BJ (cell line): ENCODE measurements at places on chromosomes 12 and 14.

- no peak for DNase-seq
Observed at GRCh38 chr12:54239620-54240019, 40.3 kb downstream of the CBX5 start.

GRCh38 chr14:34135492-34135891 is 184.6 kb upstream of the EGLN3 start:
- DNase-seq, result no peak

- no peak for DNase-seq
Observed at GRCh38 chr12:49627752-49628360, 4.5 kb downstream of the PRPF40B start.

DNA sequence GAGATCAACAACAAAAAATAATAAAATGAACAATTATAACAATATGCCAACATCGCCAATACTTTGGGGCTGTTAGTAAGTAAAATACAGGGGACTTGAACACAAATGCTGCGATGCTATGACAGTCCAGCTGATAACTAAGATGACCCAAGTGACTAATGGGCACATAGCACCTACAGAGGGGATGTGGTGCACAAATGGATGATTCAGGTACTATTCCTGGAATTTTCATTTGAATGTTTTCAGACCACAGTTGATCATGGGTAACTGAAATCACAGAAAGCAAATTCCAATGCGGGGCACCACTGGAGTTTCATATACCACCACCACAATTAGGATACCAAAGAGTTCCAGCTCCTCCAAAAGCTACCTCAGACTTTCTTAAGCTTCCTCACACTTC is 82.9 kb downstream of the RCOR1 start:
- no peak for DNase-seq

DNA sequence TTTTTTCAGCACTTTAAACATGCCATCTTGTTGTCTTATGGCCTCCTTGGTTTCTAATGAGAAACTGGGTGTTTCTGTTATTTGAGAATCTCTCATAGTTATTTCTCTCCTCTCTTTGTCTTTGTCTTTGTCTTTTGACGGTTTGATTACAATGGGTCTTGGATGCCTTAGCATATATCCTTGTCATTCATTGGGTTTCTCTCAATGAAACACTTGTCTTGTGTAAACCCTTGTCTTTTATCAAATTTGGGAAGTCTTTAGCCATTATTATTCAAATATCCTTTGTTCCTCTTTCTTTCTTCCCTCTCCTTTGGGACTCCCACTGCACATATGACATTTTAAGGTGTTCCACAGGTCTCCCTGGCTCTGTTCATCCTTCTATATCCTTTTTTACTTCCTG is 373.5 kb upstream of the TBX3 start:
- no peak for DNase-seq

GRCh38 chr12:3315201-3315661 is 175.8 kb upstream of the PRMT8 start:
- DNase-seq, result peak; percentile 50

- DNase-seq, result no peak
Observed at GRCh38 chr12:26118308-26118707, 6.5 kb downstream of the BHLHE41 start.

GRCh38 chr12:85393606-85394005 is 113.6 kb downstream of the ALX1 start:
- no peak for DNase-seq

DNA sequence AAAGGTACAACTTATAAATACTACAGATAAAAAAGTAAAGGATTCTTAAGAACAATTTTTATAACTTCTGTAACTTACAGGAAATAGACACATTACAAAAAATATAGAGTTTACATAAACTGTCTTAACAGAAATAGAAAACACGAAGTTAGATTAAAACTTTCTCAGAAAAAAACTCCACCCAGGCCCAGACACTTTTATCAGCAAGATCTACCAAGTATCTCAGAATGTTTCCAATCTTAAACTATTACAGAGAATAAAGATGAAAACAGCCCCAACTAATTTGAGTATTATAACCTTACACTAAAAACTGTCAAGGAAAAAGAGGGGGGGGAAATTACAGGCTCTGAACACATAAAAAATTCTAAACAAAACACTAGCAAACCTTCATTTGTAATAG is 8.2 kb downstream of the ZFC3H1 start:
- DNase-seq, result no peak

DNA sequence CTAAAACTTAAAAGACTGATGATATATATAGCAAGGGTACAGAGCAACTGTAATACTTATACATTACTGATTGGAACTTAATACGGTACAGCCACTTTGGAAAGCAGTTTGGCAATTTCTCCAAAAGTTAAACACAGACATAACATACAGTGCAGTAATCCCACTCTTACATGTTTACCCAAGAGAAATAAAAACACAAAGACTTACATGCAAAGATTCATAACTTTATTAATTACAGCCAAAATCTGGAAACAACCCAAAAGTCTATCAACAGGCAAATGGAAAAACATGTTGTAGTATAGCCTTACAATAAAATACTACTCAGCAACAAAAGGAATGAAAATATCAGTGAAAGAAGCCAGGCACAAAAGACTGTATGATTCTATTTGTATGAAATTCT is 84.6 kb downstream of the GARIN6 start:
- no peak for DNase-seq

GRCh38 chr14:96351986-96352385 is 11.2 kb downstream of the ATG2B start:
- DNase-seq, result no peak

DNA sequence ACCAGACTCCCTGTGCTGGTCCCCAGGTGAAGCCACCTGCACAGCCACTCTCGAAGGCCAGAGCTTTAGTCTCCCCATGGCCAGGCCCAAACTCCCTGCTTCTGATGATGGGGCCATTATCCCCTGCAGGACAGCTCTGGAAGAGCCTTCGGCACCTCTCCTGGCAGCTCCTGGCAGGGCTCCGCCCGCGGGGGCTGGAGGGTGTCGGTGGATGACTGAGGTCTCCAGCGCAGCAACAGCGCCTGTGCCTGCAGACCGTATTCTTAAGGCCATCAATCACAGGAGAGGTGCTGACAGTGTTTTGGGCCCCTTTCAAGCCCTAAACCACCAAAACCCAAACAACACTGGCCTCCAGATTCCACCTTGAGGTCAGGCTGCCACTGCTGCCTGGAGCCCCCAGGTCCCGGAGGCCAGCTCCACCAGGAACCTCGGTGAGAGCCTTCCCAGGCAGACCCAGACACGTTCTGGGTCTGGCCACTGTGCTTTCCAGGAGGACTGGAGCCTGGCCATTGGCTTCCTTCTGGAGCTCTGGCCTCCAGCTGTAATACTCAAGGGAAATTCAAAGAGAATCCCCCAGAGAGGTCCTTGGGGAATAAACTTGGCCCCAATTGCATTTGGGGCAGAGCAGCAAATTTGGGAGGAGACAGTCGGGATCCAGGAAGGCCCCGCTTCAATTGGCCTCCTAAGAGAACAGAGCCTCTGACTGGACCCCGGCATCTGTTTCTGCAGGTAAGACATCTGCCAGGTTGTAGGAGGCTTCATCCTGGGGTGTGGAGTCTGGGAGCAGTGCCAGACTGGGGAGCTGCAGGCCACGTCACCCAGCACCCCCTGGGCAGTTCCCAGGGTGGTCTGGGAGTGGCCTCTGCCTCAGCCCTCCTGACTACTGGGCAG is 210.6 kb upstream of the RTL1 start:
- no peak for DNase-seq

GRCh38 chr14:36784541-36784940 is 122.9 kb downstream of the PAX9 start:
- DNase-seq, result no peak

DNA sequence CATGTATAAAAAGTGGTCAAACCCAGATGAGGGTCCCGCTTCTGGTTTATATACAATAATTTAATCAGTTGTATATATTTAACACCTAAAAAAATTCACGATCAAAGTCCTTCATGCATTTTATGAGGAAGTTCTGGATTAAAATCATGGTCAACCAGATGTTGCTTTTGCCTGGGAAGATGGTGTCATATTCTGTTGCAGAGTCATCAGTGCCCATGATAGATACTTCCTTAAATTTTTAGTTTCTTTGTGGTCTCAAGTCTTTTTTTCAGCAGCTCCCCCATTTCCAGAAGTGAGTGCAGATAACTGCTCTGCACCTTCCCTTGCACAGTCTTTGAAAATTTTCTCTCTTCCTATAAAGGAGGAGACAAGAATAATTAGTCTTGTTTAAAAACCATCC is 16.1 kb downstream of the ERP29 start:
- no peak for DNase-seq
